Left colon (tissue), 2 donors: ENCODE measurements at places on chromosomes 7 and 10. TPM values are rescaled to one million over a fixed set of nuclear protein-coding genes. Genes with fewer than 3 reads are reported as not detected.

Gene SPOCK2
- 4.5 TPM for total RNA-seq

Gene PLXDC2
- 37.3 TPM for total RNA-seq

Gene SSBP1
- total RNA-seq: 79.5 TPM

DNA sequence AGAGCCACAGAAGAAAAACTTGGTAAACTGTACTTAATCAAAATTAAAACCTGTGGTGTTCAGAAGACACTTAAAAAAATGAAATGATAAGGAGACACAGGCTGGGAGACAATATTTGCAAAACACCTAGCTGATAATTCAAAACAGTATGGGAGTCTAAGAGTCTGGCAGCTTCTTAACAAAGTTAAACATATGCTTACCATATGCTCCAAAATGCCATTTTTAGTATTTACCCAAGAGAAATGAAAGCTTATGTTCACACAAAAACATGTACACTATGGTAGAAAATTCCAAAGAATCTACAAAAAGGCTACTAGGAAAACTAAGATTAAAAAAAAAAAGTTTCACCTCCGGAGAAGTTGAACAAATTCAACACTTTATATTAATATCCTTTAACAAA is 48.6 kb downstream of the ITGB1 start:
- no peak for DNase-seq

DNA sequence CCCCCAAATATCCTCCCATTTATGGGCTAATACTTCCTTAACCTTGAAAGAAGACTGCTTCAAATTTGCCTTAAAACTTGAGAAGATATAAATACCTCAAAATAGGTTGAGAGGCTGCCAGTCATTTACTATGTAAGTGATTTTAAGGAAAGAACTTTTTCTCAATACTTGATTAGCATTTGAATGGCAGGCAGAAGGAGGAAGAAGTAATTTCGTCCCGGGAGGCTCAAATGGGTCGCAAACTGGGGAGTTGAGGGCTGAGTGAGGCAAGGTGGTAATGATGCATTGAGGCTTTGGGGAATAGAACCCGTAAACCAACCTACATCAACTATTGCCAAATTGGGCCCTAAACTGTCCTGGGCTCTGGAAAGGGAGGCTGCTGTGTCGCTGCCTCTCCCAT is 11.1 kb downstream of the CAMK1D start:
- no peak for DNase-seq

GRCh38 chr10:126842836-126843235 is 62.4 kb upstream of the DOCK1 start:
- no peak for DNase-seq

GRCh38 chr7:116834815-116835504 is 27.4 kb upstream of the CAPZA2 start:
- DNase-seq: peak; percentile 75

DNA sequence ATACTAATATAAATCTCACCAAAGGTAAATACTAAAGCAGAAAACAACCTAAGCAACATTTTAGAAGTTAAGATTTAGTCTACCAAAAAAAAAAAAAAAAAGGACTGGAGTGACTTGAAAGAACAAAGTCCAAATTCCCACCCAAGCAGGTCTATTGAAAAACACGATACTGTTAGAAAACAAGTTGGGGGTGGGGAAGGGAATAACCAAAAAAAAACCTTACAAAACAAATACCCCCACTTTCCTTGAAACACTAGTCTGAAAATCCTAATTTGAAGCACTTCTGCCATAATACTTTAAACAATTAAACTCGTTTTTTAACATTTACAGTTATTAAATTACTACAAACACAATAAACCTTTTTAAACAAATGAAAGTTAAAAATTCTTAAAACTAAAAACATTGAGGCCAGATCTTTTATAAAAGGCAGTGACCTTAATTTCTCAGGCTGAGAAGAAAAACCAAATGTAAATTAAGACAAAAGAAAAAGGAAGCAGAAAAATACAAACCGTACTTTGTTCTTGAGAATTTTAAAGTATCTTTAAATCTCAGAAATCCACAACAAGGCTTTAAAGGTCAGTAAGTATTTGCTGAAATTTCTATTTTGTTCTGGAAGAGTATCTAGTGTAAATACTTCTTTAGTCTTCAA is 135.1 kb downstream of the NRBF2 start:
- DNase-seq: no peak

GRCh38 chr7:127877951-127878350 is 153.3 kb downstream of the LRRC4 start:
- no peak for DNase-seq

DNA sequence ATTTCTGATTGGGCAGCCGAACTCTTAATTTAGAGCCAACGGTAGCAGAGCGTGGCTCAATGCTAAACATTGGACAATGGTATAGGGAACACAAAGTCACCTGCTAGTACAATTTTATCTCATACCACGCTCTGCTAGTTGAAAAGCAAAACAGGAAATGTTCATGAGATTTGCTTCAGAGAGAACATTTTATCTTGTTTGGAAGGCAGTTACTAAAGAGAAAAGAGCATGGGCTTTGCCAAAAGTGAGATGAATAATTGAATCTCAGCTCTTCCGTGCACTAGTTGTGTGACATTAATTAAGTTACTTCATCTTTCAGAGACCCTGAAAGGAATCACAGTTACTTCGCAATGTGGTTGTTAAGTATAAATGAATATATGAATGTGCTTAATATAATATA is 161.5 kb upstream of the FAM13C start:
- DNase-seq: no peak
